ENCODE measurements at places on chromosomes 4 and X.

- DNase-seq, result no peak
Measured at GRCh38 chr4:23023666-23024065, 330.9 kb downstream of the GBA3 start.

DNA sequence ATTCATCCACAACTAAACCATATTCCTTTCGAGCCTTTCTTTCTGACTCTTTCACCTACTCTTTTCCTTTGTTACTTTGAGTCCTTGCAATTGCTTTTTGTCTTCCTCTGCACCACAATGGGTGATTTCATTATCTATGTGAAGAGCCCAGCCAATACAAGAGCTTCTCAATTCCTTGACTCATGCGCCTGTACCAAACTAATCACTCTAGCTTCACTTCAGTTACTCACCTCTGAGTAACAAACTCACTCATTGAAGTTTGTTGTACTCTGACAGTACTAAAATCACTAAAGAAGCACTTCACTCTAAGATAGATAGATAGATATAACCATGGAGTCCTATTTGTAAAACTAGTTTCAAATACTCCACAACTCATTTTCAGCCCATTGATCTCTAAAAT lies 191.7 kb upstream of the EPHA5 start:
- no peak for DNase-seq

DNA sequence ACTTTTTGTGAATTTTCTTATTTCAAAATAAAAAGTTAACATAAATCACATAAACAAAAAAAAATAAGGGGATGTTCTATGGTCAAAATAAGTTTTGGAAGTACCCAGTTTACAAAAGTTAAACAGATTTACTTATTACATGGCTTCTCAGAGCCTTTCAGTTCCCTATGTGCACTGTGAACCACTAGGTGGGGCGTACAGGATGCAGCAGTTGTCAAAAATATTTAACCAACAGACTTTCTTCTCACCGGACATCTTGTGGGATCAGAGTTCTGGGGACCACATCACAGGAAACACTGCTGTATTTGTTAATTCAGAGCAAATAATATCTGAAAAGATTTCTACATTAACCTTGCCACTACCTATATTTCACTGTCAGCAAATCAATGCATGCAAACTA lies 74.1 kb downstream of the SMARCA1 start:
- DNase-seq, result no peak

DNA sequence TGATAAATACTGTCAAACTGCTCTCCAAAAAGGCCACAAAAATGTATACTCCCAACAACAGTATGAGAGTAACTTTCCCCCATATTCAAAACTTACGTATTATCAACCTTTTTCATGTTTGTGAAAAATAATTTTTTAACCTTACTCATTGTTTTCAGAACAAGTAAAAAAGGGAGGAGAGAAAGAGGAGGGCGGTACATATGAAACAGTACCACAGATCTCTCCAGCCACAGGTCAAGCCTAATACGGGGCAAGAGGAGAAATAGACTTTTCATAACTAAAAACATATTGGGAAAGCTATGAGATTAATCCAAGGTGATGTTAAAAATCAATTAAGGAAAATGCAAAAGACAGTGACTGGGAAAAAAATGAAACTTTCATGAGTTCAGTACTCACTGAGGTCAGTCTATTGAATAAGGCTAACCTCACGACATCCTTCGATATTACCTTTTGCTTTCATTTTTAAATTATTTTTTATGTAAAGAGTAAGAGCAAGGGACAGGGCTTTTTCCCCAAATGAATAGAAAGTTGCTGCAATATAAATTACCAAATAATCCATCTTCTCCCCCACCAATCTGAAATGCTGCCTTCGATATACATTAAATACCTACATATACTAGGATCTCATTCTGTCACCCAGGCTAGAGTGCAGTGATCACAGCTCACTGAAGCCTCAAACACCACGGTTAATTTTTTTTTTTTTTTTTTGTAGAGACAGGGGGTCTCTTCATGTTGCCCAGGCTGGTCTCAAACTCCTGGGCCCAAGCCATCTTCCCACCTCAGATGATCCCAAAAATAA lies 25.3 kb downstream of the FBXW7 start:
- no peak for DNase-seq

DNA sequence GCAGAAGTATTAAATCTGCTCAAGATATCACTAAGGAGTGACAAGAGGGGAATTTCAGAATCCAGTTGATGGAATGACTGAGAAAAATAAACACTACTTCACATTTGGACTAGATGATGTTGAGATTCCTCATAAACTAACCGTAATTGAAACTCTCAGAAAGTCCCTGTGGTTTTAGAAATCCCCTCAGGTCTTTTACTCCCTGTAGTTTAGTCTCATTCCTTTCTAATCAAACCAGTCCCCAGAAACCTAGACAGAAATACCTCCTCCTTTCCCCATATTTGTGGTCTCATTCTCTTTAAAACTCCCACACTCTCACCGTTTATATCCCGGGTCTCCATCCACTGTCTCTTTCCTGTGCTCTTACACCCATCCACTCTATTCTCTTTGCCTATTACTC lies 15.0 kb upstream of the TLR1 start:
- no peak for DNase-seq

GRCh38 chrX:37370499-37371141 lies 21.5 kb downstream of the PRRG1 start:
- no peak for DNase-seq

- DNase-seq, result no peak
Measured at GRCh38 chrX:17547658-17548057, 172.7 kb downstream of the NHS start.

DNA sequence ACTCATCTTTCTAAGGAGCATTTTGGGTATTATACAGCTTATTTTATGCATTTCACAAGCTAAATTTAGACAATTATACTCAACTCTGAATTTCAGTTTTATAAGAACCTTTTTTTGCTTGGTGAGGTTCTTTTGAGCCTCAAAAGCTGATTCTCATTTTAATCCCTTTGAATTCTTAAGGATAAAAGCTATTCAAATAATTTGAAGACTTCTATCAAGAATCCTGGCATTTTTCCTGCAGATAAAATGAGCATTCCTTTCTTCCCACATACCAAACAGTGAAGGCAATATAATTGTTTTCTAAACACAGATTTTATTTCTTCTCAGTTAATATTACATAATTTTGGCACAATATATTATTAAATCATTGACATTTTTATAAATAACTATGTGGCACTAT lies 118.4 kb upstream of the GPM6A start:
- no peak for DNase-seq

- DNase-seq, result no peak
Measured at GRCh38 chr4:182307746-182308145, 64.5 kb downstream of the TENM3 start.

- no peak for DNase-seq
Measured at GRCh38 chr4:86818211-86818610, 31.0 kb downstream of the SLC10A6 start.

GRCh38 chr4:39541987-39542610 lies 14.9 kb upstream of the UGDH start:
- no peak for DNase-seq

DNA sequence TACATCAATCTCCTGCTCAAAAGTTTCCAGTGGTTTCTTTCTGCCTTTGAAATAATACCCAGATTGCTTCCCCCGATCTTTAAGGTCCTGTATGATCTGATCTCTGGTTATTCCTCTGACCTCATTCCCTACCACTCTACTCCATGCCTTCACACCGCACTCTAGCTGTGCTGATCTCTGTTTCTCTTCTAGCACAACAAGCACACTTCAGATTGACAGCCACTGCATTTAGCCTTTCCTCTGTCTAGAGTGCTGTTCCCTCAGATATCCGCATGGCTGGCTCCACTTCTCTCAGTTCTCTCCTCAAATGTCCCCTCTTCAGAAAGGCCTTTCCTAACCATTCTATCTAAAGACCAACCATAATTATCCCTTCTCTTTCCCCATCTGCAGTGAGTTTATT lies 370.4 kb upstream of the FGF13 start:
- DNase-seq, result no peak

- DNase-seq, result no peak
Measured at GRCh38 chrX:10831716-10832502, 211.5 kb upstream of the MID1 start.

DNA sequence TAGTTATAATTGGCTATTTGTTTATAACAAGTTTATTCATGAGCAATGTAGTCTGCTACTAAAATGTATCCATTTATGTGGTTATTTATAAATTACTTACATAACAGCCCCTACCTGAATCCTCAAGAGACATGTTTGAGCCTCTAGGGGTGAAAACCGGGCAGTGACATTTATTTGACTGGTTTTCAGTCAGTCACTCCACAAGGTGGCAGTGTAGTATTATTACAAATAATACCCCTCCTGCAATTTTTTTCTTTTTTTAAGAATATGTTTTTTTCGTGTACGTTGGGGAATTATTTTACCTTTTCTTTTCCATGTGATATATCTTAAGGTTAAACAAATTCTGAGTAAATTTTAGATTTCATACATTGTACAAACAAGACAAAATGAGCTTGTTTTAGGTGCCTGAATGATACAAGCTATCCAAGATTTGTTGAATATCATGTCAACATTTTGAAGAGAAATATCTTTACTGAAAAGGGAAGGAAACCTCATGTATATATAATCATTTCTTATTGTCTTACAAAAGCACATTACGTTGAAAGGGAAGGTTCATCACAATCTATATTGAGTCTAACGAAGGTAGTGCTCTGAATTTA lies 598.7 kb upstream of the TECRL start:
- DNase-seq, result no peak

GRCh38 chr4:99614491-99614890 lies 39.9 kb downstream of the MTTP start:
- no peak for DNase-seq

DNA sequence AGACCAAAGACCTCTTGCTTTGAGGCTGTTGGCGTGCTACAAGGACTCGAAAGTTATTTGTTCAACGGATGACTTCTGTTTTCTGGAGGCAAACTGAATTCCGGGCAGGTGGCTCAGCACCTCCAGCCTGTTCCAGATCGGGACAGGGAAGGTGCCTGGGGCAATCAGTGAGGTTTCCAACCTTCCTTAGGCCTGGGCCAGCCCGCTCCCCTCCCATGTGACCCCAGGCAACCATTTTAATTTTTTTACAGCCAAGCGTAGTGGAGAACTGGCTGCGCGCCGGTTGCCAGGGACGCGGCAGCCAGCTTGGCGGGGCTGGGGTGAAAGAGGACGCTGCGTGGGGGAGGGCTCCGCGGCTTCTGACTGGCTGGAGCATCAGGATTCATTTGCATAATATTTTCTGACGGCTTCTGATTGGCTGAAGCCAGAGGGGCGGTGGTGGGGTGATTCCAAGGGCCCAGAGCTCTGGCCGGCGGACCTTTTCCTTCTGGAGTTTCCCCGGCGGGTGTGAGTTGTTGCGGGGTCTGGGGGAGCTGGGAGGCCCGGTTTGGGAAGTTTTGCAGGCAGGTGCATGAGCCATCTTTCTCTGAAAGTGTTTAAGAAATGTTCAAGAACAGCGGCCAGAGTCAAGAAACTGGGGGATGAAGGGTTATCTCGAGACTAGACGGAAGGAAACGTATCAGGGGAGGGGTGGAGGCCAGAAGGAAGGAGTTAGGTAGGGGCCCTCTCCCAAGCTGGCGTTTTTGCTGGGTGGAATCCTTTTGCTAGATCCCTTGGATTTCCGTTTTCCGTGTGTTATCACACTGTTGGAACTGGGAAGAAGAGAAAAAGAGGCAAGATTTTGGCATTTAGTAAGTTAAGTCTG lies at the start of gene MID1IP1:
TSS of gene MID1IP1 (plus strand) at position 479 of the 865 bp plus-strand sequence. CDS start 3,488 bp downstream, outside the sequence.
- peak; percentile 50 for DNase-seq

- no peak for DNase-seq
Measured at GRCh38 chr4:121693450-121693849, 3.3 kb downstream of the ANXA5 start.

GRCh38 chr4:8092282-8092681 lies 66.3 kb downstream of the ABLIM2 start:
- no peak for DNase-seq

DNA sequence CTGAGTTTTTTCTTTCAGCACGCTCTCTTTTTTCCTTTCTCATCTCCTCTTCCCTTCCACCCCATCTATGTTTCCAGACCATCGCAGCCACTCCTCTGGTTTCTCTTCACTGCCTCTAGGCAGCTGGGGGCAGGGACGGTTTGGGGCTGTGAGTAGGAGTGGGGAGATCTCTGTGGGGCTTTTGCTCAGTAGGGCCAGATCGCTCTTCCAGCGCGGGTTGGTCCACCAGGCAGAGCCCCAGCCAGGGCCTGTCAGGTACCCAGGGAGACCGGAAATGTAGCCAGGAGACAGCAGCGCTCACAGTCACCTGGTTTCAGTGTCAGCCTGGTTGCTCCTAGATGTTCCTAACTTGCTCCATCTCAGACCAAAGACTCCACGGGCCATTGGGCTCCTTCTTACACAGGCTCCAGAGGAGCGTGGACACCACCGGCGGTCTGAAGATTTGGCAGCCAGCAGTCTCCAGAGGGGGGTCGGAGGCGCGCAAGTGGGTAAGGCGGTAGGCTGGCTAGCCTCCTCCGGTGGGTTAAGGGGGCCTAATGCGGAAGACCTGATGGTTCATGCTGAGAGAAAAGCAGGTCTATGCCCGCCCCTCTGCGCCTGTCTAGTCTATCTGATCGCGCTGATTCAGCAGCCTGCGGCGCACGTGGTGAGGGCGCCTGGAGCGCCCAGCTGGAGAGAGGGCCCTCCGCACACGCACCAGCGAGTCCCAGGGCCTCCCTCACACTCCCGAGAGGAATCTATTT lies 1.8 kb downstream of the FGF5 start:
- no peak for DNase-seq

Data from stimulated activated CD8-positive, alpha-beta memory T cell treated with anti-CD3 and anti-CD28 coated beads, Interleukin-2, amount 100 ng/mL, for 48 hours (primary cell).